Activated T-cell treated with anti-CD3 and anti-CD28 coated beads, Interleukin-2, amount 50 U/mL, for 48 hours (primary cell): ENCODE measurements at places on chromosomes 6 and 20.
A peak's percentile ranks its signal among the peaks of the same experiment; 100 is the strongest.

GRCh38 chr20:59160389-59161115 is 3.1 kb upstream of the ZNF831 start:
- no peak for DNase-seq

DNA sequence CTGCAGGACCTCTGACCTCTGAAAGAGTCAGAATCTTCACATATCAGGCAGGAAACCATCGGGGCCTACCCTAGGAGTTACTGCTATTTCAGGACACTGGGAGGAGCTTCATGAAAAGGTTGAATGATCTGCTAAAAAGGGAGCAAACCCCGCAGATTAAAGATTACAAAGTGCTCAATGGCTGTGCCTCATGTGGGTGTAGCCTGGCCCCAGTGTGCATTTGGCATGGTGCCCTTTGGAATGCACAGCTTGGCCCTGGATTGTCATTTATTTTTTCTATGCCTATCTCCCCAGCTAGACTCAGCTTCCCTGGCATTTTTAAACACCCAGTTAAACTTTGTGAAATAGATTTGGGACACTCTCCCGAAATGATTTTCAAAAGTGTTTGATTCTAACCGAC is 368.5 kb upstream of the SPTLC3 start:
- no peak for DNase-seq

- no peak for DNase-seq
Measured at GRCh38 chr20:63236116-63236837, 572 bp downstream of the BIRC7 start.

DNA sequence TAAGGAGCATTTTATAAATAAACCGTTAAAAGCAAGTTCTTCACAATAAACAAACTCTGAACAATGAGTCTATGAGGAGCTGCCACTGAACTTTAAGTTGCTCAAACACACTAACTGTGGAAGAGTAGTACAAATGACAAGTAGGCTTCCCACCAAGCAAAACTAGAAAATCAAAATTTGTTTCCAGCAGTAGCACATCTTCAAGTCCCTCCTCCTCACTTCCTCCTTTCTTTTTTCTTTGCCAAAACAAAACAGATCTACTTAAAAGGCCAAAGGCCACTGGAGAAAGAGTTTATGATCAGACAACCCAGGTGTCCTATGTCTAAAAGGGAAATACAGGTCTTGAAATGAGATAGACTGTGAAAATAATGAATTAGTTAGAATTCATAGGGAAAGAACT is 17.1 kb upstream of the FAM135A start:
- DNase-seq = no peak

- no peak for DNase-seq
Measured at GRCh38 chr6:142631517-142632385, 313.2 kb downstream of the HIVEP2 start.

GRCh38 chr20:40181676-40182075 is 507.4 kb downstream of the MAFB start:
- no peak for DNase-seq

DNA sequence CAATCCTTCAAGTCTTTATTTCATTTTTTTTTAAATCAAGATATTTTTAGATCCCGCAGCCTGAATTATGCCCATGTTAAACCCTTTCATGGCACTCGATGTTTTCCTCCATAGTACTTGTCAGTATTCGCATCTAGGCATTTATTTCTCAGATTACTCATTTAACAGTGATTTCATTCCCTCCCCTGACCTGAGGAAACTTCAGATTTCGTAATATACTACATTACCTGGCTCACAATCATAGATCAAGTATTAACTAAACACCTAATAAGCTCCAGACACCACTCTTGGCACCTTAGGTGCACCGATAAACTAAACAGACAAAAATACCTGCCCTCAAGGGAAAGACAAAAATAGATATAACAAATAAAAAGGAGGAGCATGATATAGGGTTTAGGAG is 413.2 kb upstream of the GJE1 start:
- no peak for DNase-seq

DNA sequence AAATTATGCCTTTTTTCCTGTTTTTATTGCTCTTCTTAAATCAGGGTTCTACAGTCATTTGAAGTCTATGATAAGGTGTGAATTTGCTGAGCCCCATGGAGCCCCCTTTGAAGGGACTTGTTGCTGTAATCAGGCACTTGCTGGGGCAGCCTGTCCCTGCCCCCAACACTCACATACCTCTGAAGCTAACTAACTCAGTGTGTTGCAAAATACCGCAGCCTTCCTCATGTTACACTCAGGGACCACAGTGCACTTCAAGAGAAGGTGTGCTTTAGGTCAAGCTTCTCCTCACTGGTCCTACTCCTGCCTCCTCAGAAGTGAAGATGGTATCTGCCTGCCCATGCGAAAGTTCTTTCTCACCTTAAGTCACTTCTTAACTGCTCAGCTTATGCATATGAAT is 66.1 kb upstream of the GLP1R start:
- no peak for DNase-seq

DNA sequence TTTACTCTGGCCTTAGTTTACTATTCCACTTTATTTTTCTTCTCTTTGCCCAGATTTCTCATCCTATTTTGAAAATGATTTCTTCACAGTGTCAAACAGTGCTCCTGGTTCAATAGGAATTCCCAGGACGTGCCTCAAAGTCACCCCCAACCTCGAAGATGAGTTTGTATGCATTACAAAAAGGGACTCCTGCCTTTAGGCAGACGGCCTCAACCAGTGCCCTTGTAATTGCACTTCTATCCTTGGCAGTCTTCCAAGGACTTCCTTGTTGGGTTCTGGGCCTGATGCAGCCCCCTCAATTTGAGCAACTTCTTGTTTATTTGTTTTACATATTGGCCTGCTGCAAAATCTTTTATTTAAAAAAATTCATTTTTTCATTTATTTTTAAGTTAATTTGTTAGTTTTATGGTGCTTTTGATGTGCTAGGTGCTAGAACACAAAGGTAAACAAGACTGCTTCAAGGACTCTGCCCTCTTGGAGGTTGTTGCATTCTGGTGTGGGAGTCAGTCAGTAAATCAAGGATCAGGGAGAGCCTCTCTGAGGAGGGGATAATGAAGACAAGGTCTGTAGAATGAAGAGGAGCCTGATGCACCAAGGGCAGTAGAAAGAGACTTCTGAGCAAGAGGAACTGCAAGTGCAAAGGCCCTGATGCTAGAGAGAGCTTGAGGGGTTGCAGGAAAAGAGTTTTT is 181.5 kb upstream of the LAMP5 start:
- no peak for DNase-seq

- no peak for DNase-seq
Measured at GRCh38 chr20:37994512-37994911, 38.7 kb downstream of the TTI1 start.

GRCh38 chr20:57780398-57780797 is 70.6 kb upstream of the PMEPA1 start:
- no peak for DNase-seq

- DNase-seq = peak; percentile 75
Measured at GRCh38 chr6:209432-210103, 82.7 kb upstream of the DUSP22 start.

- no peak for DNase-seq
Measured at GRCh38 chr6:139422105-139423036, 47.9 kb upstream of the CITED2 start.

- DNase-seq = no peak
Measured at GRCh38 chr6:52341561-52342260, 20.2 kb upstream of the PAQR8 start.

DNA sequence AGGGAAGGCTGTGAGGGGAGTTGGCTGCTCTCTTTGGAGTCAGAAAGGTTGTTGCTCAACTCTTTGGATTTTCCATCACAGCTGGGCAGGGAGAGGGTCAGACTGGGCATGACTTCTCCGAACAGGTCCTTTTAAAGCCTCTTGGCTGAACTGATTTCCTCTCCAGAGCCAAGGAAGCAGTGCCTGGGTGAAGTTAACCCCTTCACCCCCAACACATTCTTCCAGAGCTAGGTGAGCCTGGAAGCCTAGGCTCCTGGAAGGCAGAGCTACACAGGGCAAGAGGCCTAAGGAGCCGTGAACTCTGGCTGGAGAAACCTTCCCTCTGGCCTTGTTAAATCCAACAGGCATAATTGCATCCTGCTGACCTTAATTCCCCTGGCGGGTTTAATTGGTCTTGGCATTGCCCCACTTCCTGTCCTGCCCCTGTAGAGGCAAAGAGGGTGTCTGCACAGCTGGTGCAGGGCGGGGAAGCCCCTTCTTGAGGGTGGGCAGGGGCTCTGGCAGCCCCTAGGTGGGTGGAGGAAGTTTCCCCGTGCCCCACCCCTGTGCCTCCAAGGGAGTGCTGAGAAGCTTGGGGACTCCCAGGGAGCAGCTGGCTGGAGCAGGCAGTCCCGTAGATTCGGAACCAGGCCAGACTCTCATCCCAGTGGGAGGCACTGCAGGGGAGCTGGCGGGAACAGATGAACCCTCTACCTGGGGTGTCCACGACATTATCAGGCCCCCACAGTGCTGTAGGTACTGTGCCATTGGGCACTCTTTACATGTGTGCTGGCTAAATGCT is 3.6 kb upstream of the MYLK2 start:
- DNase-seq = no peak

- no peak for DNase-seq
Measured at GRCh38 chr6:39824030-39824926, 32.1 kb downstream of the DAAM2 start.

GRCh38 chr6:20811109-20811761 is 277.0 kb downstream of the CDKAL1 start:
- no peak for DNase-seq

DNA sequence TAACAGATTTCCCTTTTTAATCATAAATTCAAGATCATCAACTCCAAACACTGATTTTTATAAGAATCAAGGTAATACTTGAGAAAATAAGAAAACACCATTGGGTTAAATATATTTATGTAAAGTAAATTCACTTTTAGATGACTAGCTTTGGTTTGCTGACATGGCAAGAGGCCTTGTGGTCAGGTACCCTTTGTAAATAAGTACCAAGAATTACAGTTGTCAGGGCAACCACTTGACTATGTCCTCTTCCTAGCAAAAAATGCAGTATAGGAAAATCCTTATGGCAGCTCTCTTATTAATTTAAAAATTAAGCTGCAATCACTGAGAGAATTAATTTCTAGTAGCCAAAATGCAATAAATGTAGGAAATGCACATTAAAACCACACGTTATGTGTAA is 153.8 kb downstream of the INSM1 start:
- no peak for DNase-seq

- no peak for DNase-seq
Measured at GRCh38 chr20:50518270-50518721, 8.1 kb downstream of the PTPN1 start.

DNA sequence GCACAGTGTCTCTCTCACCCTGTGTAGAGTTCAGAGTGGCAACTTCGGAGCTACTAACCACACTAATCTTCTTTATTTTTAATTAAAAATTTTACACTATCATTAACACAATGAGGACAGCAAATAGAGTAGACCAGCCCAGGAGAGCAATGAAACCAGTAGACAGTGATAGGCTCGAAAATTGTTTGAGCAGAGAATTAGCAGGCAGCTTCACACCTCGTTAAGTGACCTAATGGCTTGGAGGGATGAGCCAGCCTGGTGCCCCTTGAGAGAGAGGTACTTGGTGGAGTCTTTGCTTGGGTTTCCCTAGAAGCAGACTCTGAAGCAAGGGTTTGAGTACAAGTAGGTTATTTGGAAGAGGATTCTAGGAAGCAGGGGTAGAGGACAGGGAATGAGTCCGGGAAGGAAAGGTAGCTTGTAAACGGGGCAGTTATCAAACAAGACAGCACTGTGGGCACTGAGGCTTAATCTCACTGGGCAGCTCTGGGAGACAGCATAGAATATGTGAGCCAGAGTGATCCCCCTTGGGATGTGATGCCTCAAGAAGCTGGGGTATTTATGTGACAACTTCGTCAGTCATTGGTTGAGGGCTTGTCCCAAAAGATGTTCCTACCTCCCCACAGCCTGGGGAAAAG is 146.1 kb downstream of the PCSK2 start:
- DNase-seq = no peak

GRCh38 chr6:28707387-28708282 is 182.0 kb downstream of the GPX5 start:
- DNase-seq = no peak

GRCh38 chr20:48703107-48703506 is 124.7 kb downstream of the PREX1 start:
- DNase-seq = no peak

GRCh38 chr6:42279144-42279781 is 61.6 kb upstream of the MRPS10 start:
- peak; percentile 52 for DNase-seq

- no peak for DNase-seq
Measured at GRCh38 chr6:113944701-113945100, 26.2 kb downstream of the HDAC2 start.

DNA sequence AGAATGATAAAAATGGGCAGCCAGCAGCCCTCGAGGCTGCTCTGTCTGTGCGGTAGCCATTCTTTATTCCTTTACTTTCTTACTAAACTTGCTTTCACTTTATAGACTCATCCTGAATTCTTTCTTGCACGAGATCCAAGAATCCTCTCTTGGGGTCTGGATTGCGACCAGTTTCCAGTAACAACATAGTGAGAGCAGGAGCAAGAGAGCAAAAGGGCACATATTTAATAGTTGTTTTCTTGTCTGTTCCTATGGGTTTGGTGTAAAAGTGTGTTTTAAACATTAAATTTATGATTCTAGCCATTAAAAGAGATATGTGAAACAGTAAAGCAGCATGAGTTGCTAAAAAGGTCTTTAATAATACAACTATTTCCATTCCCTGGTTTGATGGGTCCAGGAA is 78.8 kb upstream of the OPRM1 start:
- DNase-seq = no peak

DNA sequence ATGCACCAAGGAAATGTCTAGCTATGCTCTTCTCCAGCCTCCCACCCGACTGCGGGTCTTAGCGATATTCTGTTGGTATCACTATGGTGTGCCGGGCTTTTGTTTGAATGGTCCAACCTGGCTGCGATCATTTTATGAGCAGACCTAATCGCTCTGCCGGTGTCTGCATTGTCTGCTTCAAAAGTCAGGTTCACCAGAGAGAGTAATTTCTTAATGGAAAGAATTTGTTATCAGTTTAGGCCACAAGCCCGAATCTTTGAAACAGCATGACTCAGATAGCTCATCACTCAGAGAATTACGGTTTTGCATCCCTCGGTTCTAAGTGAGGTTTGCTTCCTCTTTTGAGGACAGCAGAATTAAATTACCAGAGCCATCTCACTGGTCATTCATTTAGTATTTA is 521.0 kb upstream of the ARID1B start:
- peak; percentile 59 for DNase-seq

DNA sequence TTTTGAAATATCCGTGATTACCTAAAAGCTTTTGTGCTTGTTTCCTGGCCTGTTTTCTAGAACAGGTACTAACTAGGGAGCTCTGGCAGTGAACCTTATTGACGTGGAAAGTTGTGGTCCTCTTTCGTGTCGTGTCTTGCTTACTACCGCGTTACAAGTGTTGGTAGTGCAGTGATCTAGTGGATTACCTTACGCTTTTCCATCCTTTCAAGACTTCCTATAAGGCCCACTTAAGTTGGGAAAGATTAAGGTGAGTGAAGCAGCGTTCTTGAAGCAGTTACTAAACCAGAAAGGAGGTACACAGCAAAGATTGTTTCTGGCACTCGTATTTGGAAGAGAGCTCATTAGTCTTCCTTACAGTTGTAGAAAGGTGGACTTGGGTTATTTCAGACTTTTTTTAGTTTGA is 1.9 kb downstream of the PNRC1 start:
- no peak for DNase-seq

- DNase-seq = no peak
Measured at GRCh38 chr6:112279031-112279935, 24.9 kb upstream of the LAMA4 start.
